Omental fat pad (tissue), 4 donors: ENCODE measurements at places on chromosomes 6 and 20. TPM values are rescaled to one million over a fixed set of nuclear protein-coding genes. Genes with fewer than 3 reads are reported as not detected.

- DNase-seq, result no peak
Observed at GRCh38 chr6:28944412-28944865, 20.7 kb upstream of the TRIM27 start.

Gene PPIL6
- total RNA-seq, result 2.8 TPM

- DNase-seq, result no peak
Observed at GRCh38 chr6:125745281-125746018, 4.0 kb upstream of the HEY2 start.

- DNase-seq, result no peak
Observed at GRCh38 chr6:95768539-95768938, 191.2 kb downstream of the MANEA start.

Gene UQCC2
- total RNA-seq, result 15.1 TPM

- no peak for DNase-seq
Observed at GRCh38 chr6:157246771-157247484, 76.4 kb downstream of the TMEM242 start.

- no peak for DNase-seq
Observed at GRCh38 chr20:52964131-52964530, 8.0 kb upstream of the TSHZ2 start.

Gene TMEM170B
- 11.9 TPM for total RNA-seq

DNA sequence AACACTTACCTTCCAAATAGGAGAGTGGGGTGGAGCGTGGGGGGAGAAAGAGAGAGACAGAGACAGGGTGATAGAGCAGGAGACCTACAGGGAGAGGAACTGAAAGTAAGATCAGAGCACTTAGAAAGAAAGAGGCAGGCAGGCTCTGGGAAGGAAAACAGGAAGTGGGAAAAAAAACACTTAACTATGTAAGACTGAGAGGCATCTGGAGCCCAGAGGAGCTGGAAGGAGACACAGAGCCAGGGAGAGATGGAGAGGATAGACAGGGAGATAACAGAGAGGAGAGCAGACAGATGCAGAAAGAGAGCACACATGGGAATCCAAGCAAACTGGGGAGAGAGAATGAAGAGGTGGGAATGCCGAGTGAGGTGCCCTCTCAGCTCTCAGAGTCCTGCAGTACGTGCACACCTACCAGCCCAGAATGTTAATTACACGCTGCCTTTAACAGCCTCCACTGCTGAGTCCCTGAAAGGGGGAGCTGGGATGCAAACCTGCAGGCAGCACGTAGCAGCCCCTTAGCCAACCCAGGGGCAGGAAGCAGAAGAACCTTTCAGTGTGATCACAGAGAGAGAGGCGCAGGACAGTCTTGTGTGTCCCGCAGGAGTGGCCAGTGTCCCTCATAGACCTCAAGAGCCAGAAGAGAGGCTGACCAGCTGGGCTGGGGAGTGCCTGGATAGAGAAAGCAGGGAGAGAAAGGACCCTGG is 132.7 kb upstream of the LRFN2 start:
- DNase-seq, result no peak

Gene SMLR1
- not detected for total RNA-seq

GRCh38 chr6:158524311-158524710 is 35.6 kb upstream of the TMEM181 start:
- DNase-seq, result no peak

DNA sequence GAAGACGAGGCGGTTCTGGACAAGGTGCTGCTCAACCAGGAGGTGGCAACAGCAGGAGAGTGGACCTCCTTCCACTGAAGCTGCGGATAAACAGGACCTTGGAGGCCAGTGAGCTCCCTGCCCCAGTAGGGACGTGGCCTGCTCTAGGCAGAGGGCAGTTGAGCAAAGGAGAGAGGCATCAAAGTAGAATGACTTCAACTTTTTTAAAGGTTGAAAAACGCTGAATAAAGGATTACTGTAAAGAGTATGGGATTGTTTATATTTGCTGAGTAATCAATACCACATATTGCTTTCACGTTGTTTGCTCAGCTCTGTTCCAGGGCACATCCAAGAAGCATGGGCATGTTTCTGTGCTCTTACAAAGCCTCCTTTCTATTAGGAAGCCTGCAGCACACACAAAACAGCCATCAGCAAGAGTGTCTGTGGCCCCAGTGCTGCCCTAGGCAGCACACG is 48.1 kb downstream of the ERMARD start:
- DNase-seq, result no peak

DNA sequence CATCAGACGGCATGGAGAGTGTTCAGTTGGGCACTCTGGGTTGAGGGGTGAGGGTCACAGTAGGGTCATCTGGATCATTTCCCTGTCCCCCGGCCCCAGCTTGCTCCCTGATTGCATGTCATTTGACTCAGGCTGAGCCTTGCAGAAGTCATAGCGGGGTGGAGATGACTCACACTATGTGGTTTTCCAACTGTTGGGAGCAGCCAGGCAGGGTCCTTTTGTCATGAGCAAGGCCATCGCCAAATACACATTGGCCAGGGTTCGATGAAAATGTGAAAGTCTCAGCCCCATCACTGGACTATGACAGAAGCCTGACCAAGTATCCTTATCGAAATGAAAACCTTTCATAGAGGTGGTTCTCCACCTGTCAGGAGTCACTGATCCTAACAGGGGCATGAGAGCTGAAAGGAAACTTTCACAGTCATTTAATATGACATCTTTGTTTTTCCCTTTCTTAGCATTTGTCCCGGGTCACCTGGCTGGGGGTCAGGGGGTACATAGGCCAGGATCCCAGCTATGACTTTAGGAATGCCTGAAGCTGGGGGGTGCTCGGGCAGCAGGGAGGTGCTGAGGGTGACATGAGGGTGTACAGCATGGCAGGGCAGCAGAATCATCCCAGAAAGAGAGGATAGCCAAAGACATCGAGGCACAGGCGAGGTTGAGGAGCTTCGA is 70.2 kb upstream of the CD93 start:
- no peak for DNase-seq

DNA sequence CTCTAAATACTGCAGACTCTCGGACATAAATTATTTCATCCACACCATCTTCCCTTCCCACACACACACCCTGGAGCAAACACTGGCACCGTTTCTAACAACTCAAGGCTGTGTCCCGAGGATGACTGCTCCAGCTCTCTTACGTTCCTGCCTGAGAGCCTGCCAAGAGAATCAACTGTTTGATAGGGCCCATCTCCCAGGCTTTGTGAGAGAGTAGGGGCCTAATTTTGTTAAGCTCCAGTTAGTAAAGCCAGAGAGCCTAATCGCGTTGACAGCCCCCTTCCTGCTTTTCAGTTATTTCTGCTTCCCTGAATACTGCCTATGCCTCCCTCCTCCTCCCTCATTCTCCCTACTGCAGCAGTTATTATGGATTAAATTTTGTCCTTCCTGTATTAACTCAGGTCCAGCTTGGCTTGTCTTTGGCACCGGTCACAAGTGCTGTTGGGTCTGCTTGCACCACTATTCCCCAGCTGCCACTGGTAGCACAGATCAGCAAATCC is 118.1 kb upstream of the TMEM181 start:
- no peak for DNase-seq

DNA sequence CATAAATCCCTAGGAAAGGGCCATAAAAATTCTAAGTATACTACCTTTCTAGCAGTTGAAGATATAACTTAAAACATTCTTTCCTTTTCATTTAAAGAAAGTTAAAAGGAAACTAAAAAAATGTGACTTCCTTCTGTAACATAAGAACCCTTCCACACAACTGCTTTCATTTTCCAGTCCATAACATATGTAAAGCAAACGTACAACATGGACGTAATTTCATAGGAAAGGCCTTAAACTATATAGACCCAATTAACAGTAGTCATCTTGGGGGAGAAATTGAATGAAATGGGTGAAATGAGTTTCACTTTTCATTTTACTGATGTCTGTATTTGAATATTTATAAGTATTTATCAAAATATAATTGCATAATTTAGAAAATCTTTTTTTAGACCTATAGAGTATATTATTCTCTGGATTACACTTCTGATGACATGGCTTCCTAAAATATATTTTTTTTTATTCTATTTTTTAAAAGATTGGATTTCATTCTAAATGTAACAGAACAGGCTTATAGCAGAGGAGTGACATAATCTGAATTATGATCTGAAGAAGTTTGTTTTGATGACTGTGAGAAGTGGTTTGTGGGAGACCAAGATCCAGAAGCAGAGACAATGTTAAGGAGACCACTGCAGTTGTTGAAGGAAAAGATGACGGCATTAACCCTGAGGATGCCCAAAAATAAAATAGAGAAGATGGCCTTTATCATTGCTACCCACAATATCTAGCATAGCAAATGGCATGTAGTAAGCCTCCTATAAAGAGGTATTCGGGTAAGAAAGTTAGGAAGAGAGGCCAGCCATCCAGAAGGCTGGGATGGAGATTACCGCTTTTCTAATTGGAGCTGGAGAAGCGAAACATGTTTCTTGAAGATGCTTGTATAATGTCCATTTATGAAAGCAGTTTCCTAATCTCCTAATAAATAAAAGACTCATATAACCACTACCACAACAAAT is 260.4 kb downstream of the PTPRK start:
- DNase-seq, result no peak

Gene HLA-DQA2
- 0.96 TPM for total RNA-seq

Gene ID1
- 672 TPM for total RNA-seq

Gene KLC4
- 15.2 TPM for total RNA-seq

GRCh38 chr6:167073679-167074274 is 49.1 kb upstream of the CCR6 start:
- no peak for DNase-seq

- DNase-seq, result no peak
Observed at GRCh38 chr20:57259121-57259937, 7.1 kb downstream of the BMP7 start.

Gene CTCFL
- total RNA-seq, result not detected

Gene GPSM3
- 9.7 TPM for total RNA-seq

DNA sequence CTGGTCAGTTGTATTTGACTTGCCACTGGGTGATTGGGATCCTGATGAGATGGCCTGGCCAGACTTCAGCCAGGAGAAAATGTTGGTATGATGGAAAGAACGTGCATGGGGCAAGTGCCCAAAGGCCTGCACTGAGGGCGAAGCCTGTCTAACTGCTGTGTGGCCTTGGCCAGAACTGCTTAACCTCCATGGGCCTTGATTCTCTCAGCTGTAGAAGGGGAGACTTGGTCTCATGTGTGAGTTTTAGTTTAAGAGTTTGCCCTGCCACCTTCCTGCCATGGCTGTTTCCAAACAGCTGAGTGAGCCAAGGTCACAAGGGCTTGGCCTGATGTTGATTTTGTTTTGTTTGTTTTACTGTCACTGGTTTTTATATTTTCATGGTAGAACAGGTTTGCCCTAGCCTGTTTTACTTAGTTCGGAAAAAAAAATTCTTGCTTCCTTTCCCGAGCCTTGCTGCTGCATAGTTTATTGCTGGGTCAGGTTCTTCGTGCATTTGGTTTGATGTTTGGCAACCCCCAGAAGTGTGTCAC is 35.3 kb downstream of the DSTN start:
- no peak for DNase-seq

DNA sequence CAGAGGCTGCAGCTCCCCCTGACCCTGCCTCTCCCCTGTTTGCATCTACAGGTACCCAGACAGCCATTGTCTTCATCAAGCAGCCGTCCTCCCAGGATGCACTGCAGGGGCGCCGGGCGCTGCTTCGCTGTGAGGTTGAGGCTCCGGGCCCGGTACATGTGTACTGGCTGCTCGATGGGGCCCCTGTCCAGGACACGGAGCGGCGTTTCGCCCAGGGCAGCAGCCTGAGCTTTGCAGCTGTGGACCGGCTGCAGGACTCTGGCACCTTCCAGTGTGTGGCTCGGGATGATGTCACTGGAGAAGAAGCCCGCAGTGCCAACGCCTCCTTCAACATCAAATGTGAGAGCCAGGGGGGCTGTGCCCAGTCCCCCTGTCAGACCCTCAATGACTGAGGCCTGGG is 42.1 kb upstream of the SRF start:
- no peak for DNase-seq

DNA sequence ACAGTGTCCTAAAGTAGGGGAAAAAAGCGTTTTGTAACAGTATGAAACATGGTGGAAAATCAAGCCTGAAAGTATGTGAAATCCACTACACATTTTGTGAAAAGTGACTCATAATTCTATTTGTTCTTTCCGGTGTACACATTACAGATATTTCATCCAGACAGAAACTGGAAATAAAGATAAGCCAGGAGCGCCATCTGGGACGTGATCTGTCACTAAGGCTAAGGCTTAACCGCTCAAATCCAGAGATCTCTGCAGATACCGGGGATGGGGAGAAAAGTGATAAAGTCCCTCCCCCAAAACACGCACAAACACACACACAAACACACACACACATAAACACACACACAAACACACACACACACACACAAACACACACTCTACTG is 26.6 kb upstream of the SRSF6 start:
- no peak for DNase-seq

- no peak for DNase-seq
Observed at GRCh38 chr6:55496201-55496600, 82.8 kb downstream of the HMGCLL1 start.

Gene SLC17A3
- total RNA-seq, result not detected

Gene MYLK2
- total RNA-seq, result not detected

- DNase-seq, result no peak
Observed at GRCh38 chr6:108518714-108519576, 41.8 kb upstream of the FOXO3 start.

Gene RNF39
- 1.7 TPM for total RNA-seq

- DNase-seq, result no peak
Observed at GRCh38 chr20:3843490-3843889, 3.1 kb upstream of the MAVS start.

DNA sequence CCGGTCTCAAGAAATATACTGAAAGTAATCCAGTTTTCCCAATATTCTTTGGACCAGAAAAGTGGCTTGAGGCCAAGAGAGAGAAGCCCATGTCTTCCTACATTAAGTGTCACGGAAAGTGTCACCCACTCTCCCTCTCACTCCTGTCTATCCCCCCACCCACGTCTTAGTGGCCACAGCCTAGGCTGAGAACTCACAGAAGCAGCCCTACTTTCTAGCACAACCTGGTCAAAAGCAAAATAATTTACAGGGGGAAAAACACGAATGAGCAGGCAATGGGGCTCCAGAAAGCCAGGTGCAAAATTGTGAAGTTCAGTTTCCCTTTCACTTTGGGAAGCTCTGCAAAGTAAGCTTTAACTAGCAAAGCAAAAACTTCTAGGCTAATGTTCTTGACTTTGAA is 118.0 kb downstream of the OPRM1 start:
- DNase-seq, result no peak

- no peak for DNase-seq
Observed at GRCh38 chr6:123838505-123839234, 35.0 kb downstream of the NKAIN2 start.

DNA sequence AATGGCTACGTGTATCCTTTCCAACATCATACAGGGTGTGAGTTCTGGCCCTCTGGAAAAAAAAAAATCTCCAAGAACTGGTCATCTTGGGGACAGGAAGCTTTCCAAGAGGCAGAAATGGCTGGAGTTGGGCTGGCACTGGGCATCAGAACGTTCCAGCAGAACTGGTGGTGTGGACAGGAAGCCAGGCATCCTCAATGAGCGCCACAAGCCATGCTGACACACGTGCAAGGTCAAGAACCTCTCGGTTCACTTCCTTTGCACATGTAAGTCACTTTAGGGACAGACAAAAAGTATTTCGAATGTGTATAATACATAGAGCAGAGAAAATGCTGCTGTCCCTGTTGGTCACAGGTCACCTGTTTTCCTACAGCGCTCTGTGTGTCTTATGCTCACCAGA is 27.4 kb upstream of the RIN2 start:
- no peak for DNase-seq

GRCh38 chr6:84500726-84501125 is 263.7 kb downstream of the TBX18 start:
- DNase-seq, result no peak

Gene ALDH8A1
- total RNA-seq, result 3.0 TPM

Gene THEMIS
- 1.2 TPM for total RNA-seq

Gene LCA5
- total RNA-seq, result 9.0 TPM

- DNase-seq, result no peak
Observed at GRCh38 chr20:11266571-11266970, 592.8 kb upstream of the JAG1 start.
